MM.1S (cell line): ENCODE measurements at places on chromosomes 1 and 21.

DNA sequence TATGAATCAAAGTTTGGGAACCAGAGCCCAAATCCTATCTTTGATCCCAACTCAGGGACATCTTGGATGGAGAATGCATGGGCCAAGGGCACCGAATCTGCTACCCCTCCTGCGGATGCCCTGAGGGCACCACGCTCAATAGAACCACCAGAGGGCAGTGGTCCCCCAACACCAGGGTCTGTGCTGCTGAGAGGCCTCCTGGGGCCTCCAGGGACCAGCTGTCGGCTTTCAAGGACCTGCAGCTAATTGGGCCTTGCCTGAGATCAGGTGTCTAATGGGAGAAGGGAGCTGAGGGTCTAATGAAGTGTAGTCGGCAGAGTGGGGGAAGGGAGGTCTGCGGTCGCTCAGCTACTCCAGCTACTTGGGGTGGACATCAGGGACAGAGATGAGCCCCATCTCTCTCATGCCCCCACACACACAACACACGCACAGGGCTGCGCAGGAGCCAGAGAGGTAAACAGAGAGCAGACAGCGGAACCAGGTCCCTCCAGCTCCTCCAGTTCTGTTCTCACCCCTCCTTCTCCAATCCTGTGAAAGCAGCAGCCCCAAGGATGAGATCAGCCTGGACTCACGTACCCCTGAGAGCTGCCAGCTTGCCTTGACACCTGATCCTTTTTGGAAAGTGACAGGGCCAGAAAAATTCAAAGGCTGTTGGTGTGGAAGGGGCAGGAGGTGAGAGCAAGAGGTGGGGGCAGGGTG is 34.9 kb upstream of the PPP1R15B start:
- H3K4me3 ChIP-seq, result no peak overlapping the region
- no peak overlapping the region for H3K27ac ChIP-seq
- peak; percentile 82 for DNase-seq
- no peaks in the 10 kb centered on the region for H3K36me3 ChIP-seq
- H3K27me3 ChIP-seq, result no peaks in the 10 kb centered on the region

DNA sequence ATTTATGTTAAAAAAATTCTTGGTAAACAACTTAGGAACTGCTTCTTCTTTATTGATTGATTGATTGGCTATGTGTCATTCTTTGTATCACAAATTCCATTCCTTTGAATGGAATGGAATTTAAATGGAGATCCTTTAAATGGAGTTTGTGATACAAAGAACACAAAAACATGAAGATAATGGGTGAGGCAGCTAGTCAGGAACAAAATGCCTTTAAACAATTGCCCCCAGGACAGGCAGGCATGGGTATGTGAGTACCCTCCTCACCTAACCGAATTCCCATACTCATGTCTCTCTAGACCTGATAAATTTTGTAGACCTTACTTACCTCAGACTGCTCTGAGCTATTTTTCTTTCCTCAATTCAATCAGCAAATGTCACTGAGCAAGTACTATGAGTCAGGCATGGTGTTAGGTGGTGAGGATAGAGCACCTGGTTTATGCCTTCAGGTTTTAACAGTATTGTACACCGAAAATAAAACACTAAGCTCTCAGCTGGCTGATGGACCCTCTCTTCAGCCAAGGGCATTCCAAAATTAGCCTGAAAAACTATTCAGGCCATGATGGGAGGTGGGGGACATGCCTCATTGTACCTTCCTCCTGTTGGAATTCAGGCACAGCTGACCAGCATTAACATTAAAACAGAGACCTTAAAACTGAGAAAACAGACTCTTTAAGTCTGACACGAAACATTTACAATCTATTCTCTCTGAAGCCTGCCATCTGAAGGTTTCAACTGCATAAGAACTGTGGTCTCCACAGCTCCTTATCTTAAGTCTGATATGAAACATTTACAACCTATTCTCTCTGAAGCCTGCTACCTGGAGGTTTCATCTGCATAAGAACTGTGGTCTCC is 58.9 kb downstream of the OLFML3 start:
- no peak overlapping the region for H3K27ac ChIP-seq
- H3K4me1 ChIP-seq, result no peaks in the 10 kb centered on the region
- no peak for DNase-seq
- no peaks in the 10 kb centered on the region for H3K27me3 ChIP-seq

GRCh38 chr1:161772397-161772796 is 6.3 kb downstream of the ATF6 start:
- H3K36me3 ChIP-seq, result no peaks in the 10 kb centered on the region
- H3K4me3 ChIP-seq, result peak overlapping the region; percentile 24

GRCh38 chr1:31198150-31198549 is 41.5 kb downstream of the NKAIN1 start:
- no peak for DNase-seq
- H3K27me3 ChIP-seq, result peaks cover 24% of the 10 kb centered on the region
- H3K36me3 ChIP-seq, result no peaks in the 10 kb centered on the region
- H3K4me1 ChIP-seq, result no peaks in the 10 kb centered on the region
